ENCODE measurements at places on chromosomes 3 and 15.

DNA sequence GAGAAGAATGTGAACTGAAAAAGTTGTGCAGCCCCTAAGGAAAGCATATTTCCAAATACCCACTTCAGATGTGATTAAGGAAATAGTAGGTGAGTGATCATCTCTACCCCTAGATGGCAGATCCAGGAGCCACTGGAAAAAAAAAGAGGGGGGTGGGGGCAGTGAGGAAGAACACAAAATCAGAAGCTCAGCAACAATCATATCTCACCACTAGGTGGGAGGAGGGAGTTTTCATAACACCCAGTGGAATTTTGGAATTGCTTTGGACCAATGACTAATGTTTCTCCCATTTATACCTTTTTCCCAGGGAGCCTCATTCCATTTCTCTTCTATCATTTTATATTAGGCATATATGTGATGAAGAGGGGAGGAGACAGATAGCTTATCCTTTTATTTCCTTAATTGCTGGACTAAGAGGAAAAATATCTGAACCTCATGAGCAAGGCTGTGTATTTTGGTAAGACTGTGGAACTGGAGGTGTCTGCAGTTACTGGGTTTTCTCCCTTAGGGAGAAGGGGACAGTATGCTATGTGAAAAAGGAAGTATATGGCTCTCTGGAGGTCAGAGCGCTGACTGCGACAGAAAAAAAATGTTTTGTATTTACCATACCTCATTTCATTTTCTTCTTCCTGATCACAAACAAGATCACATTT is 363.4 kb downstream of the GAP43 start:
- DNase-seq = no peak

DNA sequence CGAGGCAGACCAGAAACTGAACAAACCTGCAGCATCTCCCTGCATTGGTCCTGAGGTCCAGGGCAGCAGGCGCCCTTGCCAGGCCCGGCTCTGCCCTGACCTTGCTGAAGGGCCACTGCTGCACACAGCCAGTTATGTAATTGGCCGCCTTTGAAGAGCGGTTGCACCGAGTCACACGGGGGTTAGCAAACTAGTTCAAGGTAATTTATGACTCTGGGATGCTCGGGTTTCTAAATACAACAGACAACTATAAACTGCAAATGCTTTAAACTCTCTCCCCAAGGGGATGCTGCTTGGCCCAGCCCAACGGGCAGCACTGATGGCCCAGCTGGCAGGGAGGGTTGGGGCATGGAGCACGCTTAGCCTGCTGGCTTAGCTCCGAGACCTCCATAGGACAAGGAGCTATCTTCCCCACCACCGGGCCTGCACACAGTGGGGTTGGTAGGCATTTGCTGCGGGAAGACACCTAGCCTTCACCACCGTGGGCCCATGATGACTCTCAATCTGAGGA is 60.3 kb upstream of the IQSEC1 start:
- peak; percentile 4 for DNase-seq

DNA sequence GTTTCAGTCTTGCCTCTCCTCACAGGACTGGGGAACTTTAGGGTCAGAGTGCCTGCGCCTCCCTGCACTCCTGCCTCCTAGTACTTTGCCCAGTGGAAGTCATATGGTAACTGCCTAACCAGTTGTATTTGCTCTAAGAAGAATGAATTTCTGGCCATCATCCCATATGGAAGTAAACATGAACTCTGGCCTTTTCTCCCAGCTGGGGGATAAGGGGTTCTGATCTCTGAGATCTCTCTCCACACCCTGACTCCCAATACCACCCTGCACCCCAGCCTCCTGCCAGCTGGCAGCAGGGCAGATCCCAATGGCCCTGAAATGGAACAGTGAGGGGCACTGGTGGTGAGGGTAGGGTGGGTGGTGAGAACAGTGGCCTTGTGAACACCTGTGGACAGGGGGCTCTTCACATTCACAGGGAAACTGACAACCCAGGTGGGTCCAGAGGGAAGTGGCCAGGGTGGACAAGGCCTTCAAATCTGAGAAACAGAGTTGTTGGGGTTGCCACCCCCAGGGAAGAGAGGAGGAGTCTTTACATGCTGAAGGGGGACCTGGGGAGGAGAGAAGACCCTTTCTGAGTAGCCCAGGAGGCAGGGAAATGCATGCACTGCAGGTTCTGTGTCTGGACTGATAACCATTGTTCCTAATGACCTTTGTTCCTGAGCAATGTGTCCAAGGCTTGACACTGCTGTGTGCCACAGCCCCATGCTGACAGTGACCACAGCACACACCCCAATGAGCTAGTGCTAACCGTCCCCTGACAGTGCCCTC is 36.9 kb downstream of the RHCG start:
- DNase-seq = no peak

GRCh38 chr3:72043204-72044133 is 258.5 kb upstream of the PROK2 start:
- peak; percentile 45 for DNase-seq

GRCh38 chr15:84656972-84657371 is 1.0 kb downstream of the NMB start:
- DNase-seq = no peak

GRCh38 chr3:72633121-72633520 is 215.1 kb downstream of the SHQ1 start:
- no peak for DNase-seq

DNA sequence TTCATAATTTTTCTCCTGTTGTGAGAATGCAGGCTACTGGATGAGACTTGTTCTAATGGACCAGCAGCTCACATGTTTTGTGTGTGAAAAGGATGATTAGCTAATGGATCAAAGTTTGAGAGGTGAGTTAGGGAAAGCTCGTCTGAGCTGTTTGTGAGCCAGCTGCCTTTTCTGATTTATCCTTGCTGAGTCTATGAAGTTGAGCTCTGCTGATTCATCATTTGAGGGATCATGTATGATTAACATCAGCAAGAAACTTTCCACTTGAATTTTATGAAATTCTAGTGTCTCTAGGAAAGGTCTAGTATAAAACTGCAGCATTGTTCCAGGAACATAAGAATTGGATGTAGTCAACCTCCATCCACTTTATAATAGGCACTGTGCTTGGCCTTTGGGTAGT is 698.7 kb downstream of the NTRK3 start:
- DNase-seq = no peak
